ENCODE measurements at places on chromosomes 1 and 21.

DNA sequence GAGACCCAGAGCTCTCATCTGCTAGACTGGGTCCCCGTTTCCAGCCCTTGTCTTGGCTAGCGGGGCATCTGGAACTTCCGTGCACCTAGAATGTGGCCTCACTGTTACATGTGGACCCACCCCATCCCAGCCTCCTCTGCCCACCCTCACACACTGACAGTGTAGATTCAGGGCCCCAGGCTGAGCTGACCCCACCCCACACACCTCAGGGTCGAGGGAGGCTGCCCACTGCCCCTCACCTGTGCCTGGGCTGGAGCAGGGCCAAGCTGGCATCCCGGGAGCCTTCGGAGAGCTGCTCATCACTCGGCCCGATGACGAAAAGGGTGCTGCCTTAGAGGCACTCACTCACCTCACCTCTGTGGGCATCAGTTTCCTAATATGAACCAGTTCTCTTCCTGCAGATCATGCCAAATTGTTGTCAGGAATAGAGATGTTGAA, 11.1 kb downstream of the ACOT11 start:
- DNase-seq = no peak

DNA sequence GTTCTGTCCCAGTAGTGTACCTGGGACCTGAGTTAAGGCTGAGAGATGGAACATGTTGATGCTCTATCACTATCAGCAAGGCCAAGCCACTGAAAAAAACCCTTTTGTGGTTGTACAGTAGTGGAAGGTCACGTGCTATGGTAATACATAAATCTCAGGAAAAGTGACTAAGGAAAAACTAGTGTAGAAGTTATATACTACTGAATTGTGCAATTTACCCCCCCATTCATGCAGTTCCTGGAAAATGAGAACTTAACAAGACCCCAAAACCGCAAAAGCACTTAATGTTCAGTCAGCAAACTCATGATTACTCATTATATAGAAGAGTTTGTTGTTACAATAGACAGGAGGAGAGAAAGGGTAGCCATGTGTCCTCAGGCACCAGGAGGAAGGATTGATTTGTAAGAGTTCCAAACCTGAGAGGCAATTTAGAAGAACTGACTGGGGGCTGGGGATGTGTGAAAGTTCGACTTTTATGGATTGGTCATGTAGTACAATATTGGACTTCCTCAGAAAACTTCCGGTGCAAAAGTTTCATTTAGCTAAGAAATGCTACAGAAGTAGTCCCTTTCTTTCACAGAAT, 91.6 kb downstream of the RGL1 start:
- peak; percentile 61 for DNase-seq

GRCh38 chr1:43861337-43861736, 72.3 kb upstream of the ARTN start:
- DNase-seq = no peak

DNA sequence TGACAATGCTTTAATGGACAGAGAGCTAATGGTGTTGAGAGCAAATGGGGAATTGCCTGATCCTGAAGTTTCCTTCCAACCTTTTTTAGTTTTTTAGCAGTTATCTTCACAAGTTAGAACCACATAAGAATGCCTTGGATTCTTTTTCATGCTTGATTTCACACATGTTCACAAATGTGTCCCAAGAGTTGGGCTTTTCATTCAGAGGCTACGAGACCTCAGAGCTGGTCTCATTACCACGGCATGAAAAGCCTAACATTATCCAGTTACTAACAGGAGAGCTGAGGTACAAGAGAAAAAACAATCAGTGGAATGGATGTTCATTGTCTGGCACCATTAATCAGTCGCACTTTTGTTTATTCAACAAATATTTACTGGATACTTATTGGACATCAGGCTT, 340.6 kb downstream of the ZNF326 start:
- DNase-seq = no peak

DNA sequence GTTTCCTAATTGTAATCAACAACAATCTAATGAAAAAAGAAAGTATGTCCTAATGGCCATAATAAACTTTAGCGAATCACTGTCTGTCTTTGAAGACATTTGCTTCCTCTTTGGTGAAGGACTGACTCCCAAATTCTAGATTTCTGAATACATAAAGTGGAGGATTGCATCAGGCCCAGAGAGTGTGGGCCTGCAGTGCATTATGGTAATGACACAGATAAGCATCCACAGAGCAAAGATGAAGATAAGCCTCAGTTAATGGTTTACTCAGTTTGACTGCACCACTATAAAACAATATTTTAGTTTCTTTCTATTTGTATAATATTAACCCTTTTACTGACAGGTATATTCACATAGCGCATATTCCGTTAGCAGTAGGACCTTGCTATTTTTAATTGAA, 365.5 kb downstream of the KCTD3 start:
- DNase-seq = no peak

- DNase-seq = no peak
Observed at GRCh38 chr1:30856260-30856790, 52.2 kb downstream of the SDC3 start.

DNA sequence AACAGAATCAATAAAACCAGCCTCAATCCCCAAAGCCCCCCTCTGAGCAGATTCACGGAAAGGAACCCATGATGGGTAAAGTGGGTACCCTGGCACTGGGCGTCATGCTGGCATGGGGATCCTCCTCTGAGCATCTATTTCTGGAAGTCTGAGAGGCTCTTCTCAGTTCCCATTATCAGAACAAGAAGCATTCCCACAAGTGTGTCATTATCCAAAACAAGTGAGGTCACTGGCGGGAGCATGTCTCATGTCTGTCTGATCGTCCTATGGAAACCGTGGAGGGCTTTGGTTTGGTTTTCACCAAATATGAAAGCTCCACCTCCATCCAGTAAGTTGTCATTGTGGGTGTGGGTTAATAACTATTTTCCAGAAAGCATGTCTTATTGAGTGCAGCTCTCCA, 70.7 kb downstream of the PGM1 start:
- DNase-seq = no peak

DNA sequence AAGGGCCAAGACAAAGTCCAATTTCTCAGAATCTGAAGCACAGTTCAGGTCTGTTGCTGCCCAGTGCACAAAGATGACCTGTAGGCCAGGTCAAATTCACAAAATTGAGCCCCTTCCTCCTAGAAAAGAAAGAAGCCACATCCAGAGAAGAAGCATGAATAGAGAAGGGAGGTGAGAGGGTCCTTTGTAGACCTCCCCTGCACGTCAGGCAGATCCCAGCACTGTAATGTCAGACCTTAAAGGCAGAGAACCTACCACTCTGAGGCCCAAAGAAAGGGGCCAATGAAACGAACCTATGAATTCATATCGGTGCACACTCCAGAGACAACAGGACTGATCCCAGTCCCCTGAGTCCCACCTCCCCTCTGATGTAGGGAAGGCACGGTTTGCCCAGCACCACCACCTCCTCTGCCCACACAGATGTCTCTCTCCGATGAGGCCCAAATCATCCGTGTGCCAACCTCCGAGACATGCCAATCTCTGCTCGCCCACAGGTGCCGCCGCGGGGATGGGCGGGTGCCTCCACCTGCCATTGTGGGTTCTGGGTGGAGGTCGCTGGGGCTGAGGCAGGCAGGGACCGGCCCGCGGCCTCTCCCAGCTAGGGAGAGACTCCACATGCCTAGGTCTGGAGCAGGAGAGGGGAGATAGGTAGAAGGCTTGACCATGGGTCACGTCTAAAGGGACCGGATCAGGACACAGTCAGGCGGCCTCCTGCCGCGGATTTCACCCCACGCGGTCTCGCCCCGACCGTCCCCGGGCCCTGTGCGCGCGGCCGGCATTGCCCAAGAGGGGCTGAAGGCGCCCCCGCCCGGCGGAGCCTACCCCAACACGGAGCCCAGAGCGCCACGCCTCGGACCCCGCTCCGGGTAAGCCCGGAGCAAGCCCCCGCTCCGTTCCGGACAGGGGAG, 42.1 kb downstream of the RRAGC start:
- DNase-seq = no peak

DNA sequence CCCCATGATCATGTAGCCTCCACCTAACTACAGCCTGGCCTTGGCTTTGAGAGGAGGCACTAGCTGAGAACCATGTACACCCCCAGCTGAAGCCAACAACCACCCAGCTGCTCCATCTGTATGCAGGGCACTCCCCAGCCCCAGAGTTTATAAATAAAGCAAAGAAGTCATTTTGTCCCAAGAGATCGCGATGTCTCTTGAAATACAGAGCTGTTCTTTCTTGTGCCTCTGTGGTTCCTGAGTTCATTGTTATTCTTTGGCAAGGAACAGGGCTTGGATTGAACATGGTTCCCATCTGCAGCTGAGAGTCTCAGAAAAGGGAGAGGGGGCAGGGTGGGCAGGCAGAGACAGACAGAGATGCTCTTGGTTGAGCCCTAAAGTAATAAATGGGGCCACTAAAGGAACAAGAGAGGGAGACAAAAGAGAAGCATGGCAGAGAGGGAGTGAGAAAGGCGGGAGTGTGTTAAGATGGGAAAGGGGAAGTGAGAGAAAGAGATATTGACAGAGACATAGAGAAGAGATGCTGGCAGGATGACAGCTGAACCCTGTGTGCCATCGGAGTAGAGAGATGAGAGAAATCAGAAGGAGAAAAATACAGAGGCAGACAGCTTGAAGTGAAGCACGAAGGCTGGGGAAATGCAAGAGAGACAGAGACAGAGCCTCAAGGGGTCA, 63.3 kb downstream of the TNR start:
- no peak for DNase-seq

GRCh38 chr1:198754670-198755069, 115.8 kb downstream of the PTPRC start:
- DNase-seq = no peak

GRCh38 chr1:64038965-64039364, 164.5 kb upstream of the UBE2U start:
- DNase-seq = no peak

DNA sequence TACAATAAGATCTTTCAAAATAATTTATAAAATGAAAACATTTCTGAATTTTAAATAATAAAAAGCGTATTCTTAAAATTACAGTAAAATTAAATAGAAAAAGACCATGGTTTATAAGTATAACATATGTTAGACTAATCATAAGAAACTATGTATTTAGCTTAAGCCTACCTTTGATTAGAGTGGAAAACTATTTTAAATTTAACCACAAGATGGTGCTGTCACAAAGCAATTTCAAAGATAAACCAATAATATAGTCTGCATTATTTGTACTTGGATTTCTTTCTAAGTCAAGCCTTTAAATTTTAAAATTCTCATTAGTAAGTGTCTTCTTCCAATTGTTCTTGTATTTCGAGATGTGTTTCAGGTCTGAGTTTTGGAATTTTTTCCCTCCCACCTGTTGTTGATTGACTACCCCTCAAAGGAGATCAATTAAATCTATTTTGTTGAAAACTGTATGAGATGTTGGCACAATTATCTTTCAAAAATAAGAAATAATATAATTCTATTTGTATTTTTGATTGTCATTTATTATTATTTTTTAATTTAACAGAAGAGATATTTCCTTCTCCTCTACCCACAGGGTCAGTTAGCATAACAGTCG, 459.8 kb downstream of the KCNT2 start:
- peak; percentile 7 for DNase-seq

DNA sequence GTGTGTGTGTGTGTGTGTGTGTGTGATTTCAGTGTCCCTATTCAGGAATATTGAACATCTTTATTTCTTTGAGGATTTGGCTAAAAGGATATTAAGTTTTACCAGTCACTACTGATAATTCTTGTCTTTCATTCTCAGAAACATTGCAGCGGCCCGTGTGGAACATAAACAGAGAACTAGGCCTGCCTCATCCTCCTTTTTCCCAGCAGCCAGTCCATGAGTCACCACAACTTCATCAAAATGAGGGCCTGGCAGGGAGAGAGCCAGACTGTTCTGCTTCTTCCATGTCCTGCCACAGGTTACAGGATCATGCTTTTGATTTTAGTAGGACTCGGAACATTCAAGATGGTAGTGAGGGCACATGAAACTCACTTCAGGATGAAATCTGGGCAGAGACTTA, 50.7 kb downstream of the LRIG2 start:
- no peak for DNase-seq
